ENCODE measurements at places on chromosomes 1 and 21.

DNA sequence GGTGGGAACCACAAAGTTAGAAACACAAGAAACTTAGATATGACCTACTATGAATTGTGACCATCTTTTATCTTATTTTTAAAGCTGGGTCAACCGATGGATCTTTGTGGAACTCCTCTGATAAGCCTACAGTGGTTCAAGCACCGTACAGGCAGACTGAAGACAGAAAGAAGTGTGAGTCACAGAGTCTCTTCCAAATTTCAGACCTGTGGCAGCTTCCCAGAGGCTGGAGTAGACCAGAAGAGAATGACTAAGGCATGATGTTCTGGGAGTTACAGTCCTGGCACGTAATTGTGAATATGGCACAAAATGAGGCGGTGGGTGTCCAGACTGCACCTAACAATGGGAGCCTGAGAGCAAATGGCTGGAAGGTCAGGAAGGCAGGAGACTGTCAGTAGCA lies 70.0 kb downstream of the LMO4 start:
- DNase-seq, result no peak

- no peak for DNase-seq
These were observed 105.1 kb upstream of the TLR5 start for GRCh38 chr1:223248001-223248769.

- no peak for DNase-seq
These were observed 22.2 kb upstream of the HPDL start for GRCh38 chr1:45304311-45305081.

GRCh38 chr1:204756811-204757210 lies 71.3 kb upstream of the LRRN2 start:
- no peak for DNase-seq

- no peak for DNase-seq
These were observed 380.5 kb upstream of the PRMT6 start for GRCh38 chr1:106676021-106676420.

Measured in brain (organoid and tissue), 16 donors.